CD4-positive, CD25-positive, alpha-beta regulatory T cell (primary cell): ENCODE measurements at places on chromosomes 7 and 10.

- H3K27ac ChIP-seq: no peak overlapping the region
- no peak overlapping the region for H3K4me3 ChIP-seq
- H3K27me3 ChIP-seq: no peaks in the 10 kb centered on the region
- H3K4me1 ChIP-seq: no peaks in the 10 kb centered on the region
- DNase-seq: no peak
- no peaks in the 10 kb centered on the region for H3K36me3 ChIP-seq
Observed at GRCh38 chr7:103011650-103012049, 62.9 kb downstream of the FBXL13 start.

DNA sequence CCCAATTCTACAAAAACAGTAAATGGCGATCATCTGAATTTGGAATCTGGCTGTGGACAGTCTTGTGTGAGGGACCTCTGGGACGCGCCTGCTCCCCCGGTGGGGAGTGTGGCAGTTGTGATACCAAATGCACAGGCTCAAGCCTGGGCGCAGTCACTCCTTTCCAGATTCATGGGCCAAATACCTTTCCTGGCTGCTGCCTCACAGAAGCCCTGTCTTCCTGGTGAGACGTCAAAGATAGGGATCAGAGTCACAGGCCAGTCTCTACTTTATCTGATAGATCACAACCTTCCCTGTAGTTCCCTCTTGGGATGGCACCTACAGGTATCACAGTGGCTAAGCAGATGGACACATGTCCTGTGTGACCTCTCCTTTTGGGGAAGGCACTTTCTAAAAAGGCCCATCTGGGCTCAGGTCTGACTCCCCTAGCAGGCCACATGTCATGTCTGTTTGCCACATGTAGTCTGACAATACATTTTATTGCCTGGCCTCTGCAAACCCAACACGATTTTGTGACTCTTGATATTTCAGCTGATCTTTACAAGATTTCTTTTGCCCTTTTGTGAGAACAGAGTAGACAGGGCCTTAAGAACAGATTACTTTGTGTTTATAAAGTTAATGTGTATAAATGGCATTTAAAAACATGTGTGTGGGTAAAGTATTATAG lies 150.1 kb downstream of the SNX10 start:
- no peaks in the 10 kb centered on the region for H3K36me3 ChIP-seq
- H3K4me1 ChIP-seq: no peaks in the 10 kb centered on the region
- peaks cover 6% of the 10 kb centered on the region for H3K27me3 ChIP-seq

DNA sequence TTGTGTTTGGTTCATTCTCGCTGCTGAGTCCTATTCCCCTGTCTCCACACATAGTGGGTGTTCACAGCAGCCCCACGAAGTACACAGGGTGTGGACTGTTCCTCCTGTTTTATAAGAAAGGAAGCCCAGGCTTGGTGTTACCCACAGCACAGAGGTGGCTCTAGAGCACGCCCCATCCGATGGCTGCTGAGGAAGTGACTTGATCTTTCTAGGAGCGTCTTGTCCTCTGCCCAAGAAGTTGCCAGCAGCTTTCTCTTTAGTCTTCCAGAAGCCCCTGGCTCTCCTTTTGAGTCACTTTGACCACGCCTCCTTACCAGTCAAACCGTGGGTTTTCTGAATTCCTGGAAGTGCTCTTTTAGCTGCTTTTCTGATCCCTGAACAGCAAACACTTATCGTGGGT lies 94.0 kb downstream of the GRK5 start:
- peak; percentile 53 for DNase-seq
- H3K4me1 ChIP-seq: peaks cover 72% of the 10 kb centered on the region

- no peaks in the 10 kb centered on the region for H3K4me1 ChIP-seq
- H3K27ac ChIP-seq: no peak overlapping the region
- H3K27me3 ChIP-seq: peaks cover 4% of the 10 kb centered on the region
Observed at GRCh38 chr7:112147793-112148361, 58.3 kb downstream of the DOCK4 start.

DNA sequence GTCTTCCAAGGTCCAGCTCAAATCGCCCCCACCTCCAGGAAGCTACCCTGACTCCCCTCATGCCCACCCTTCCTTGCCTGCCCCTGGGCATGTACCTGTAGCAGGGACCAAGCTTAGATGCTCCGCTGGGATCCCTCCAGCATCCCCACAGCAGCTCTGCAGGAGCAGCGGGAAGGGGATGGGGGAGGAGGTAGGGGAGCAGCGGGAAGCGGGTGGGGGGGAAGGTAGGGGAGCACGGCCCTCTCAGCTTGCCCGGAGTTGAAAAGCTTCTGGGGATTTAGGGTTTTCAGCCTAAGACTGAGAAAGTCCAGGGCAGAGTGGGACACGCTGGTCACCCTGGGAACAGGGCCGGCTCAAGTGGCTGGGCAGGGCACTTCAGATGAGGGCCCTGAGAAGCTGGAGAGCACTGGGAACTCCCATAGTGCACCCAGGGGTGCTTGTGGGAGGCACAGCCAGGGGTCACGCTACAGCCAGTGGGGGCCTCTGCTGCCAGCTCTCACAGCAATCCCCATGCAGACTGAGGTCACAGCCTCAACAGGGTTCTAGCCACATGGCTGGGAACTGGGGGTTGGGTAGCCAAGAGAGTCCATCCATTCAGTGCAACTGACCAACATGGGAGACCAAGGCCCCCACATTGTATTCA lies 13.4 kb downstream of the WDR86 start:
- no peak for DNase-seq
- H3K4me1 ChIP-seq: no peaks in the 10 kb centered on the region
- no peak overlapping the region for H3K4me3 ChIP-seq
- H3K27ac ChIP-seq: no peak overlapping the region
- H3K27me3 ChIP-seq: no peaks in the 10 kb centered on the region

DNA sequence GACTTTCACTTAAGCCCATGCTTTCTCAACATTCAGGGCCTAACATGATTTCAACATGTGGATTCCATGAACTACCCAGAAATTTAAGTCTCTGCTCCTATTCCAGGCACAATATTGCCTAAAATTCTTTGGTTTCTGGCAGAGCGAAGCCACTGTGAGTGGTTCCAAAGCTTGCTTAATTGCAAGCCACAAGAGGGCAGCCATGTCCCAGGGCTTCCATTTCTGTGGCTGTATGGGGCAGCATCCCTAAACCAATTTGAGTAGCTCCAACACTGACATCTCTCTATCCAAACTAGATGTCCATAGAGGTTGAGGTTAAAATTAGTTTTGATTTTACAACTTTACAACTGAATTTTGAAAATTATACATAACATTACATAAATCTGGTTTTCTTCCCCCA lies 56.3 kb upstream of the MDFIC start:
- no peaks in the 10 kb centered on the region for H3K36me3 ChIP-seq
- no peak overlapping the region for H3K27ac ChIP-seq
- no peaks in the 10 kb centered on the region for H3K4me1 ChIP-seq

GRCh38 chr7:148979827-148980226 lies 48.5 kb downstream of the PDIA4 start:
- no peaks in the 10 kb centered on the region for H3K27me3 ChIP-seq
- no peak overlapping the region for H3K27ac ChIP-seq
- DNase-seq: no peak

GRCh38 chr7:27992097-27992496 lies 188.5 kb downstream of the JAZF1 start:
- H3K36me3 ChIP-seq: no peaks in the 10 kb centered on the region
- H3K27ac ChIP-seq: no peak overlapping the region
- DNase-seq: no peak
- H3K27me3 ChIP-seq: no peaks in the 10 kb centered on the region
- no peak overlapping the region for H3K4me3 ChIP-seq

GRCh38 chr7:43960933-43961332 lies 34.7 kb downstream of the UBE2D4 start:
- H3K36me3 ChIP-seq: no peaks in the 10 kb centered on the region
- no peaks in the 10 kb centered on the region for H3K27me3 ChIP-seq
- peaks cover 5% of the 10 kb centered on the region for H3K4me1 ChIP-seq
- H3K4me3 ChIP-seq: no peak overlapping the region

GRCh38 chr7:105285118-105285874 lies 103.4 kb downstream of the SRPK2 start:
- no peaks in the 10 kb centered on the region for H3K27me3 ChIP-seq
- no peak overlapping the region for H3K4me3 ChIP-seq
- DNase-seq: no peak
- H3K4me1 ChIP-seq: peaks cover 8% of the 10 kb centered on the region

- H3K4me3 ChIP-seq: no peak overlapping the region
- DNase-seq: no peak
- peaks cover 8% of the 10 kb centered on the region for H3K27me3 ChIP-seq
- H3K4me1 ChIP-seq: no peaks in the 10 kb centered on the region
- no peak overlapping the region for H3K27ac ChIP-seq
Observed at GRCh38 chr7:139004321-139005090, 23.3 kb upstream of the KIAA1549 start.

GRCh38 chr10:94324609-94325233 lies 38.0 kb downstream of the NOC3L start:
- DNase-seq: no peak
- no peak overlapping the region for H3K4me3 ChIP-seq
- H3K27ac ChIP-seq: no peak overlapping the region
- H3K36me3 ChIP-seq: peaks cover 11% of the 10 kb centered on the region
- no peaks in the 10 kb centered on the region for H3K27me3 ChIP-seq

DNA sequence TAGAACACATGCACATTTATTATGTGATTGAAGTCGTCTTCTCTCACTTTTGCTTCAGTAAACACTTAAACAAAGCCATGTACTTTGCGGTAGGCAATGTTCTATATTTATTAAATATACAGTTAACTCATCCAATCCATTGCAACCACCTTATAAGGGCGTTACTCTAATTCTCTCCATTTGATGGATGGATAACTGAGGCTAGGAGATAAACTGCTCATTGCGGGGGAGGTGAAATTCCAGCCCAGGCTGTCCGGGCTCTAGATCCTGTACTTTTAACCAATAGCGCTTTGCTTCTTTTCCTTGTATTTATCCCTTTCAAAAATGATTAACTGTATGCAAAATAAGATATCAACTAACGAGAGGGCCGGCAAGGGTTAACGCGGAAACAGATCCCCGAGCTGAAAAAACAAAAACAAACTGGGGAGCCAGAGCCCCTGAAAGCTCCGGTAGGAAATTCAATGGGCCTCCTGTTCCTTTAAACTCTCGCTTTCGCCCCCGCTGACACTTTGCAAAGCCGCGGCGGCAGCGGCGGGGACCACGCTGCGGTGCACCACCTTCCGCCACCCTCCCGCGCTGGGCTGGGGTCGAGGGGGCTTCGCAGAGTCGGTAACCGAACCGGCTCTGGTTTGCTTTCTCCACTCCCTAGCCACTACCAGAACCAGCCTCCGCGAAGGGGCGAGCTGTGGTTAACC lies 1.0 kb upstream of the PLXDC2 start:
- DNase-seq: no peak
- H3K4me1 ChIP-seq: no peaks in the 10 kb centered on the region
- no peaks in the 10 kb centered on the region for H3K36me3 ChIP-seq

- no peak overlapping the region for H3K27ac ChIP-seq
- DNase-seq: no peak
- no peaks in the 10 kb centered on the region for H3K27me3 ChIP-seq
- no peaks in the 10 kb centered on the region for H3K4me1 ChIP-seq
- no peak overlapping the region for H3K4me3 ChIP-seq
- H3K36me3 ChIP-seq: no peaks in the 10 kb centered on the region
Observed at GRCh38 chr10:110372656-110373055, 67.9 kb upstream of the SMNDC1 start.
